Esophagus squamous epithelium (tissue), 5 donors: ENCODE measurements at places on chromosomes 5 and 9.

GRCh38 chr5:138472353-138472752 is 7.1 kb downstream of the EGR1 start:
- H3K4me1 ChIP-seq, result peaks cover 8% of the 10 kb centered on the region
- peak overlapping the region; percentile 40 for H3K27ac ChIP-seq
- DNase-seq, result no peak
- no peaks in the 10 kb centered on the region for H3K27me3 ChIP-seq
- H3K36me3 ChIP-seq, result no peaks in the 10 kb centered on the region

GRCh38 chr9:137365056-137365455 is 57.9 kb downstream of the EXD3 start:
- DNase-seq, result no peak
- no peaks in the 10 kb centered on the region for H3K4me1 ChIP-seq

- no peaks in the 10 kb centered on the region for H3K27me3 ChIP-seq
- H3K4me3 ChIP-seq, result peak overlapping the region; percentile 66
- H3K27ac ChIP-seq, result peak overlapping the region; percentile 67
These were observed 354 bp upstream of the KCNMB1 start for GRCh38 chr5:170389550-170389892.

DNA sequence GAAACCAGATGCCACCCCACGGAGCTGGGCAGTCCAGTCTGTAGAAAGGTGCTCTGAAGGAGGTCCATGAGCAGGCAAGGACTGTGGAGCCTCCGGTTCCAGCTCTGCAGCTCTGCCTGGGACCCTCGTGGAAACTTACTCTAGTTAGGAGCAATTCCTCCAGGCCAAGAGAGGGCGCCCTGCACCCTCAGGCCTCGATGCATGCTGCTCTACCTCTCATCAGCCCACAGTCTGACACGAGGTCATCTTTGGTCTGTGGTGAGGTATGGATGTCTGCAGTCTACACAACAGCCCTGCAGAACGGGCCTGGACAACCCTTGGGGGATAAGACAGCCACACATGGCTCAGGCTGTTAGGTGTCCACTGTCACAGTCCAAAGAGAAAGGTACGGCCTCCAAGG is 50.6 kb upstream of the UBTD2 start:
- no peaks in the 10 kb centered on the region for H3K27me3 ChIP-seq
- peaks cover 2% of the 10 kb centered on the region for H3K36me3 ChIP-seq
- H3K27ac ChIP-seq, result no peak overlapping the region
- no peak overlapping the region for H3K4me3 ChIP-seq
- no peaks in the 10 kb centered on the region for H3K4me1 ChIP-seq

- no peaks in the 10 kb centered on the region for H3K27me3 ChIP-seq
- H3K27ac ChIP-seq, result no peak overlapping the region
- no peak overlapping the region for H3K4me3 ChIP-seq
- no peaks in the 10 kb centered on the region for H3K36me3 ChIP-seq
- DNase-seq, result no peak
- no peaks in the 10 kb centered on the region for H3K4me1 ChIP-seq
These were observed 125.3 kb downstream of the GABBR2 start for GRCh38 chr9:98583417-98583816.

DNA sequence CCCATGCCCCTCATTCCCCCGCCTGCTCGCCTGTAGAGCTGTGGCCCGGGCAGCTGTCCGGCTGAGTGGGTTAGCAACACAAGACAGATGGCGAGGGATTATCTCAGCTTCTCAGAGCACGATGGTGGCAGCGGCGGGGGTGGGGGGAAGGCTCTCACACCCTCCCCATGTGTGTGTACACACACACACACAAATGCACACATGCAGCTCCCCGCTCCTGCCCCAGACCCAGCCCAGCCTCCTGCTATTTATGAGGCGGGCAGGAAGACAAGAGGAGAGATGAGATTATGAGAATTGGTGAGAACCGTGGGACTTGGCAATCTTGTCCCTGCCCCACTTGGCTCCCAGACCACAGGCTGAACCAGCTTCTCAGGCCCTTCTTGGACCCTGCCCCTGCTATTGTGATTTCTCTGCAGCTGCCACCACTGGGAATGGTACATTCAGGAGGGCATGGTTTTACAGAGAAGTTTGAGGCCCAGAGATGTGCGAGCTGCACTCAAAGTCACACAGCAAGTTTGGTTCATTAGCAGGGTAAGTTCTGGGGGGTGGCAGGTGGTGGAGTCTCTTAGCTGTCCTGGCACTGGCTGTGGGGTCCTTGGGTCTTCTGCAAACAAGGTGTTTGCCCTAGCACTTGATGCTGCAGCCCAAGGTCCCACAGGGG is 51.0 kb upstream of the PSD2 start:
- H3K27me3 ChIP-seq, result peaks cover 8% of the 10 kb centered on the region
- H3K4me1 ChIP-seq, result peaks cover 17% of the 10 kb centered on the region
- H3K36me3 ChIP-seq, result no peaks in the 10 kb centered on the region
- H3K4me3 ChIP-seq, result no peak overlapping the region

GRCh38 chr9:137611623-137612609 is 6.4 kb downstream of the ARRDC1 start:
- peaks cover 81% of the 10 kb centered on the region for H3K4me1 ChIP-seq
- H3K4me3 ChIP-seq, result peak overlapping the region; percentile 30
- peak overlapping the region; percentile 94 for H3K27ac ChIP-seq
- H3K36me3 ChIP-seq, result peaks cover 47% of the 10 kb centered on the region

- no peaks in the 10 kb centered on the region for H3K27me3 ChIP-seq
- H3K4me3 ChIP-seq, result no peak overlapping the region
- no peak for DNase-seq
- H3K27ac ChIP-seq, result no peak overlapping the region
- peaks cover 59% of the 10 kb centered on the region for H3K36me3 ChIP-seq
- H3K4me1 ChIP-seq, result no peaks in the 10 kb centered on the region
These were observed 11.2 kb downstream of the ANKS6 start for GRCh38 chr9:98784831-98785806.

GRCh38 chr9:133873461-133873891 is 118.6 kb downstream of the VAV2 start:
- H3K27ac ChIP-seq, result no peak overlapping the region
- H3K4me3 ChIP-seq, result no peak overlapping the region
- H3K4me1 ChIP-seq, result peaks cover 32% of the 10 kb centered on the region
- DNase-seq, result no peak
- H3K27me3 ChIP-seq, result peaks cover 32% of the 10 kb centered on the region
- H3K36me3 ChIP-seq, result no peaks in the 10 kb centered on the region

DNA sequence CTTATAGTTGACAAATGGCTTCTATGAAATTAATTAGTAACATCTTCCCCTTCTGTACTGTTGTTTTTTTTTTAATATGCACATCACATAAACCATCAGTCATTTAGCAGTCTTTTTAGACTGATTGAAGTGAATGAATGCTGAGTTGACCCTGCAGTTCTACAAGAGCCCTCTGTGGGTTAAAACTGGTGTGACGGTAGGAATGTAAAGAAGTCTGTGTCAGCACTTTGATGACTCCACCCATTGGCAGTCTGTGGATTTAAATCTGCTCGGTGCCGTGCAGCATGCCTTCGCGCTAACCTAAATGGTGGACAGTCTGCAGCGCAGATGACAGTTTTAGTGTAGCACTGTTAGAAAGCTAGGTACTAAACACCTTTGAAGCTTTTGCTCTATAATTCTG is 3.1 kb downstream of the GTF3C4 start:
- no peak for DNase-seq
- H3K4me1 ChIP-seq, result peaks cover 26% of the 10 kb centered on the region
- H3K36me3 ChIP-seq, result peaks cover 5% of the 10 kb centered on the region
- H3K27me3 ChIP-seq, result no peaks in the 10 kb centered on the region

- no peak overlapping the region for H3K4me3 ChIP-seq
- H3K36me3 ChIP-seq, result peaks cover 63% of the 10 kb centered on the region
- H3K27me3 ChIP-seq, result no peaks in the 10 kb centered on the region
- no peaks in the 10 kb centered on the region for H3K4me1 ChIP-seq
- no peak overlapping the region for H3K27ac ChIP-seq
These were observed 94.0 kb downstream of the PHF2 start for GRCh38 chr9:93670208-93671019.

DNA sequence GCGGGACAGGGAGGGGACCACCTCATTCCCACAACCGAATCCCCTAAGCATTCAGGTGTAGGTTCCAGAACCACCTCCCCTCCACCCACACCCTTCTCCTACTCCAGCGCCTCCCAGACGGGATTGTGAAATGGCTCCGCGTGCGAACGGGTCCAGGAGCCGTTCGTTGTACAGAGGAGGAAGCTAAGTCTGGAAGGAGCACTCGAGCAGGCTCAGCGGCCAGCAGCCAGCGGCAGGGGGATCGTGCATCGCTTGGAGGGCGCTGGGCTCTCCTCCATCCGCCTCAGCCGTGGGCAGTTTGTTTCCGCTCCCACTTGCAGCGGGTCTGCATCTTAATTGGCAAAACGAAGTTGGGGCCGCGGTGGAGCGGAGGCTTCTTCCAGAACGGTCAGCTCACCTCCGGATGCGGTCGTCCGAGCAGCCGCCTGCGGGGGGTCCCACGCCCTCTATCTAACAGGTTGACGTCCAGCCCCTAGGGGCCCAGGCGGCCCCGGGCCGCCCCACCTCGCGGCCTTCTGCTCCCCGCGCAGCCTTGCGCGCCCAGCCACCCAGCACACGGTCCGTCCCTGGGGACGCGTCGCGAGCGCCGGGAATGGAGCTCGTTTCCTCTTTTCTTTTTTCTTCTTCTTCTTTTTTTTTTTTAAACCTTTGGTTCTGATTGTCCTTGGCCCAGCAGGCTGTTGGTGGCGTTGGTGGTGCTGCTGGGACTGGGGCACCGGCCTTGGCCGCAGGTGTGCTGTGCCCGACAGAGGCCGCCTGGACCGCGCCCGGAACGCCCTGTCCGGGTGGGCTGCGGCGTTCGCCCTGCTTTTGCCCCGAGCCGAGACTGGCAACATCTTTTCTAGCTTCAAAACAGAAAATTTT is 3.9 kb upstream of the BARX1 start:
- H3K27me3 ChIP-seq, result peaks cover 84% of the 10 kb centered on the region
- H3K4me1 ChIP-seq, result peaks cover 32% of the 10 kb centered on the region
- H3K4me3 ChIP-seq, result no peak overlapping the region
- no peak overlapping the region for H3K27ac ChIP-seq

DNA sequence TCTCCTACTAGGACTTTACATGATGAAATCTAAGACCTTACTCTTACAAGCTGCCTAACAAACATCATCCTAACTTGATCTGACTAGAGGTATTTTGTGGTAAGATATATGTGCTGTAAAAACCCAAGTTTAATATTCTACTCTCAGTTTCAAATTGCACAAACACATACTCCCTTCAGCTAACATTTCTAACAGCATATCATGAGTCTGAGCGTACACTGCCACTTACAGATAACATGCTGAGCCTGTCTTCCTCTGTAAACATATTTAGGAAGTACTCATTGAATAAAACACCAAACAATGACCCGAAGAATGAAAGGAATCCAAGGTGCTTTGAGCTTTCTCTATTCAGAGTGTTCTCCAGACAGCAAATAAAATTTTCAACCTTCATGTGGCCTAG is 7.9 kb upstream of the ESM1 start:
- no peaks in the 10 kb centered on the region for H3K4me1 ChIP-seq
- no peak overlapping the region for H3K27ac ChIP-seq
- H3K36me3 ChIP-seq, result no peaks in the 10 kb centered on the region
- H3K4me3 ChIP-seq, result no peak overlapping the region
- H3K27me3 ChIP-seq, result no peaks in the 10 kb centered on the region
